SK-N-SH (cell line): ENCODE measurements at places on chromosomes 5 and 9. TPM values are rescaled to one million over a fixed set of nuclear protein-coding genes. Genes with fewer than 3 reads are reported as not detected.

ORM2 gene
- polyA plus RNA-seq, result not detected in 2 replicates

GRCh38 chr9:108047264-108047663 is 557.7 kb upstream of the KLF4 start:
- no peak for DNase-seq

- no peak for DNase-seq
Measured at GRCh38 chr9:124038239-124038638, 26.7 kb downstream of the LHX2 start.

DNA sequence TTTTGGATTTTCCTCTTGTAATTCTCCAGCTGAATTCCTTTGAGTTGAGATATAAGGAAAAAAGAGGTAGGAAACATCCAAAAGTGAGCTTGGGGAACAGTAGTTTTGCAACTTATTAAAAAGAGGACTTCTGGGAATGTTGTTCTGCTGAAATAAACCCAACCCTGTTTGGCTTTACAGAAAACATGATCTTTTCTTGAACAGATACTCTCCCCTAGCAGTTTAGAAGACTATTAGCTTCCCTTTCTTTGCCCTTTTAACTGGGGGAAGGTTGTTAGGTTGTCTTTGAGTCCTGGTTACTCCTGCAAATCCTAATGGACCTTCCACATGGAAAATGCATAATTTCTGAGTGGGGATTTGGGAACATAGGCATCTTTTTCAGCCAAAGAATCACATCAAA is 168.7 kb upstream of the RPS23 start:
- no peak for DNase-seq

HACD4 gene
- under 0.01 TPM in 1 of 2 replicates, not detected in the other for polyA plus RNA-seq

DNA sequence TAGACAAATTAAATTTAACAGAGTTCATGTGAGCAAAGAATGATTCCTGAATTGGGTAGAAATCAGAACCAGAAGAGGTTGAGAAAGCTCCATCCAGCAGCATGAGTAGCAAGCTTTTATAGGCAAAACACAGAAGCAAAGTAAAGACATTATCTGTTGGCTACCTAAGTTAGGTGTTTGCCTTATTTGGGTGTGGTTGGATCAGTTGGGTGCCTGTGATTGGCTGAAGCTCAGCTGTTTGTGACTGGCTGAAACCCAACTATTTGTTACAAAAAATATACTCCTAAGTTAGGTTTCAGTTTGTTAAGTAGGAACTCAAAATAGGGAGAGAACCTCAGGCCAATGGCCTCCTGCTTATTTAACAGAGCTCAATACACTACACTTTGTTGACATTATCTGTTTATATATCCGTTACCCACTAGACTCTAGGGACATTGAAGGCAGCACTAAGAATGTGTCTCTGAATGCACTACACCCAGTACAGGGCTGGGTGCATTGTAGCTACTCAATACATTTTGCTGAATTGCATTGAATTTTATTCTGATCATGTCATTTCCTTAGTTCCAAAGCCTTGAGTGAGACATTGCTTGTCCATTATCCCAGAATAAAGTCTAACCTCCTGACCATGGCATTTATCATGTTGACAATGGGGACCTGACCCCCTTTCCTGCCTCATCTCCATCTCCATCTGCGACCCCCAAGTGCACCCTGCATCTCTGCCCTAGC is 98.7 kb downstream of the CCDC192 start:
- no peak for DNase-seq

DNA sequence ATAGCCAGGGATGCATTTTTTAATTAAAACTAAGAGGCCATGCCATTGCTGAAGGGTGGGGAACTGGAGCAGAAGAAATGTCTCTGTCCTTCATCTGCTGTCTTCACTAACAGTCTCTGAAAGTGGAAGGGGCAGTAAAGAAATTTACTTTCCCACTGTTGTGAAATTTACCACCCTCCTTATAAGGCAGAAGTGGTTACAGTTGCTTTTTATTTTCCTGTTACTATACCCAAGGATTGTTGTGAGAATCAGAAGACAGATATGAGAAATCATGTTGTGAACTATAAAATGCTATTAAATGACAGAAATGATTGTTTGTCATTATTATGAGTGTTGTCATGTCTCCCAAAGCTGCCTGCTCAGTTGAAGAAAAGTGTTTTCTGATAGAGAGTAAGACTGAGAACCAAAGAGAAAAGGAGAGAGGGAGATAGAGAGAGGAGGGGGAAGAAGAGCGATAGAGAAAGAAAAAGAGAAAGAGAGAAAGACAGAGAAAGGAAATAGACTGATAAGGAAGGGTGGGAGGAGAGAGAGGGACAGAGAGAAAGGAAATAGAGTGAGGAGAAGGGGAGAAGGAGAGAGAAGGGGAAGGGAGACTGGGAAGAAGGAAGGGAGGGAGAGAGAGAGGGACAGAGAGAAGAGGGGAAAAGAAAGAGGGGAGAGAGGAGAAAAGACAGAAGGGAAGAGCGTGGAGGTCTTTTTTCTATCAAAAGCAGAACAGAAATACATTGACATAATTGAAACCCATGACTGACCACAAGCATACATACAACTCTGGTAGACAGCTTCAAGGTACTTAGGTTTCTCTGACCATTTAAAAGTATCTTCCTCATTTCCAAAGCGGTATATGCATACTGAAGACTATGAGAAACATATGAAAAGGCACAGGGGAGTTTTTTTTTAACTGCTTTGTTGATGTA is 22.5 kb downstream of the SEC61B start:
- no peak for DNase-seq

DNA sequence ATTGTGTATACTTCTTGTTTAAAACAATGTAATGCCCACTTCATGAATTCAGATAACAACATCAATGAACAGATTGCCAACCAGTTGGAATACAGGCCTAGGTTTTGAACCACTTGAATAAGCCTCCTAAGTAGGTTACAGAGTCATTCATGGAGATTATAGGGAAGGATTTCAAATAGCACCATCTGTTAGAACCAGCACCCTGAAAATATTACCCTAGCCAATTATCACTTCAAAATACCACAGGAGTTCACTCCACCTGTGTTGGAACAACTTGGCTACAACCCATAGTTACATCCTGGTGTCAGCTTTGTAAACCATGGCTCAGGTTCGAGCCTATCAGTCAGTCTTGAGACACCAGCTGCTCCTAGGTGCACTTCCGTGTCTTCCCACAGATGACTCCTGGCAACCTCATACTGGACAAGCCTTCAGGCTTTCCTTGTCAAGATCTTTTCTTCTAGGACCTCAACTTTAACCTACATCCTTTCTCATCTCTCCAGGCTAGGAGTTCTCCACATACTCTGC is 350.0 kb downstream of the DEPDC1B start:
- DNase-seq, result no peak

- no peak for DNase-seq
Measured at GRCh38 chr5:115557667-115558387, 13.3 kb upstream of the FEM1C start.

DNA sequence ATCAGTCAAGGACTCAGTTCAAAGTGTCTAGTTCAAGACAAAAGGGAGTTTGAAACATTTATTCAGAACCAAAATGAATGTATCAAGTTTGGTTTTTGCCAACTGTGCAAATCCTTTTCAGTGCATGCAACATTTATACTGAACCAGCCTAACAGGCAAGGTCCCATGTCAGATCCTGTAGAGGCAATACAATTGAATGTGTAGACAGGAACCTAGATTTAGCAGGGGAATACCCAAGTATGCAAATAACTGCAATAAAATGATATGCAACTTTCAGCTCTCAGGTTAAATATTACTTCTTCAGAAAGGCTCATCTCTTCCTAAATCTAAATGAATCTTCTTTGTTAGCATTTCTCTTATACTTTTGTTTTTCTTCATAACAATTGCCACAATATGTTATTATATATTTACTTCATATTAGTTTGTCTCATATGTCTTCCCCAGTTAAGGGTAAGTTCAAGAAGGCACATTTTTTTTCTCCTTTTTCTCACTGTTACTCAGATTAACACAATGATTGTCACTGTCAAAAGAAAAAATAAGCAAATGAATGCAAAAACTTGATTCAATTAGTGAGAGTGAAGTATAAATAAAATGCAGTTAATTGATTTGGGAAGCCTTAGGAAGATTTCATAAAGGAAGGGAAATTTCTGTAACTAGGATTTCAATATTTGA is 163.9 kb upstream of the RASA1 start:
- no peak for DNase-seq

DNA sequence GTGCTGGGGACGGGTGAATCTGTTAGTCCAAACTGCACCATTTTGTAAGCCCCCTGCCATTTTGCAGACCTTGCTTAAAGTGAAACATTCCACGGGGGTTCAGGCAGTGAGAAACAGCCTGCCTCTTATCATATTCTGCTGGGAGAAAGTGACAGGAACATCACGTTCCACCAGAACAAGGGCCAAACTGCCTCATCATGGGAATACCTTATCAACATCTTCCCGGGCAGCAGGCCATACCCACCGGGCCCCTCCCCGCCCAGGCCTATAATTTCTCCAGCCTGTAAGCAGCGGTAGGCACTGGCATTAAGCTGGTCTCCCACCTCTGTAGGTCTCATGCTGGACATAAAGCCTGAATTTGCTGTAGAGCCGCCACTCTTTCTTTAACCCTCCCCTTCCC is 1.5 kb upstream of the CFAP77 start:
- DNase-seq, result no peak
